Left cardiac atrium (tissue), 4 donors: ENCODE measurements at places on chromosomes 4 and X.

- DNase-seq, result no peak
These were observed 9.0 kb upstream of the YIPF7 start for GRCh38 chr4:44660396-44660795.

- peak; percentile 88 for DNase-seq
These were observed at the start of gene PORCN for GRCh38 chrX:48508400-48509244. TSS of gene PORCN (plus strand) at chrX:48508992. CDS start at chrX:48509821, 829 bp downstream.

DNA sequence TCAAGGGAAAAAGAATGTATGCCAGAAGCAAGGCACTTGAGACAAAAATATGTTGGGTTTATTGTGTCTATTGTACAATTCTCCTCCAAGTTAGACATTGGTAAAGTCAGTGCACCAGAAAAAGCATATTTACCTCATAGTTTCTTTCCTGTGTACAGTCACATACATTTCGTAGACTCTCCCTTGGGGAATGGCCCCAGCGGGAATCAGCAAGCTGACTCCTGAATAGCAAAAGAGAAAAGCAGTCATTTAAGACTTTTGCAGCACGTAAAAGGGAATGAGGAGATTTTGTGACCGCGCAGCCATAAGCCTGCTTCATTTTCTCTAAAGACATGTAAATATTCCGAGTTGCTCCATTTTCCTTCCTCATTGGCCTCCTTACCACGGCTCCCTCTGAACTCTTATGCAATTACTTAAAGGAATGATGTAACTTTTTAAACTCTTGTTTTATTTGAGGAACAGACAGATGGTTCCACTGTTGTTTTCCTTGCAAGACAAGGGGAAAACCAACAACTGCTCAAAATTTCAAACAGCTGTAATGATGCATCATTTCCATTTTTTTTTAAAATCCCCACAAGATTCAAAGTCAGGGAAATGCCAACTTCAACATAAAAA, 332.7 kb downstream of the UNC5C start:
- DNase-seq, result no peak

DNA sequence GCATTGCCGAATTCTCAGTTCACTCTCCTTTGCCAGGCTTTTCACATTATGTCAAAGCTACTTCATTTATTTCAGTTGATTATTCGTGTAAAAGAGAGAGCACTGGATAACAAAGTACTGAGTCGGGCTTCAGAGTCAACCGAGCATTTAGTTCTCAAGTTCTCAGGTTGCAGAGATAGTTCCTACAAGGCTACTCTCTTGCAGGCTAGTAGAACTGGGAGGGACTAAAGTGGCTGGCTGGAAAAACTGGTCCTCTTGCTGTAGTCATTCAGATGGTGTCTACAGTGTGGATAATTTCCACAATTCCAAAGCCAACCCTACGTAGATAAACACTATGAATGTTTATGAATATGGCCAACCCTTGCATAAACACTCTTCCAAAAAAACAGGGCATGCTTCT, 4.6 kb upstream of the CCNG2 start:
- no peak for DNase-seq

GRCh38 chr4:3634894-3635820, 102.9 kb upstream of the LRPAP1 start:
- DNase-seq, result no peak

- no peak for DNase-seq
These were observed 61.6 kb downstream of the KDM5C start for GRCh38 chrX:53163436-53163835.

- DNase-seq, result no peak
These were observed 36.5 kb upstream of the IL15 start for GRCh38 chr4:141599853-141600252.

DNA sequence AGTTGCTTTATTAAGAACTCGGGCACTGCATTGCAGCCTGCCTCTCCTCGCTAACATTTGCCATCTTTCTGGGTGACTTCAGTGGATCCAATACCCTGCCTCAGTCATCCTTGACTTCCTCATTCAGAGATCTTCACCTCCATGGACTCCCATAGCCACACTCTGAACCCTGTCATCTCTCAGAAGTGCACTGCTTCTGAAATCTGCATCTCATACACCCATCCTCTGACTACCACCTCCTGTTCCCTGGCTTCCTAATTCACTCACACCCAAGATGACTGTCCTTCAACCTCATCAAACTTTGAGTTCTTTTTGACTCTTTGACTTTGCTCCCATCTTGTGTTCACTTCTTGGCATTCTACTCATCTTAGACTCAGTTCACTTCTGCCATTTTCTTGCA, 25.3 kb upstream of the CYBB start:
- DNase-seq, result no peak

DNA sequence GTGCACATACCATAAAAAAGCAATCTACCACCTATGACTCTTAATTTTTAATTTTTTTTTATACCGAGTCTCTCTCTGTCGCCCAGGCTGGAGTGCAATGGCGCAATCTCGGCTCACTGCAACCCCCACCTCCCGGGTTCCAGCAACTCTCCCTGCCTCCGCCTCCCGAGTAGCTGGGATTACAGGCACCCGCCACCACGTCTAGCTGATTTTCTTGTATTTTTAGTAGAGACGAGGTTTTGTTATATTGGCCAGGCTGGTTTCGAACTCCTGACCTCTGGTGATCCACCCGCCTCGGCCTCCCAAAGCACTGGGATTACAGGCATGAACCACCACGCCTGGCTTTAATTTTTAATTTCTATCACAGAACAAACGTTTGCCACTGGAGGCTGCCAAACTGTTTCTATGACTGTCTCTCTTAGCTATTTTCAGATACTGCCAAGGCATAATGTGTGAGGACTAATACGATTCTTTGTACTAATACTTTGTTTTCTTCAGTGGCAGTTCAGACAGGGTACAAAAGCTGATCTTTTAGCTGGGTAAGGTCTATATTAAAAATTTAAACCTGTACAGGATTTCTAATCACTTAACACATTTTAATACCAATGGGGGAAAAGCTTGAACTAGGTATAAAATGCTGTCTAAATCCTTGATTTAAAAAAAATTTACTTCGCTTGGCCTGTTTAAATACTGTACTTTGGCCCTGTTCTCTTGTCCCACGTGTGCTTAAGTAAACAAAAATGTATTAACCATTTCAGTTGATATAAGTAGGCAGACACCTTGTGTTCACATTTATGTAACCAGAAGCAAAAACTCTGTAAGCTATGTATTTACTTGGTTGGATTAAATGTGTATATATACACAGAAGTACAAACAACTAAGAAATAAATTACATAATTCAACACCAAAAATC, 2.3 kb downstream of the PGRMC2 start:
- DNase-seq, result no peak

GRCh38 chr4:7313347-7313811, 121.0 kb downstream of the SORCS2 start:
- DNase-seq, result no peak

DNA sequence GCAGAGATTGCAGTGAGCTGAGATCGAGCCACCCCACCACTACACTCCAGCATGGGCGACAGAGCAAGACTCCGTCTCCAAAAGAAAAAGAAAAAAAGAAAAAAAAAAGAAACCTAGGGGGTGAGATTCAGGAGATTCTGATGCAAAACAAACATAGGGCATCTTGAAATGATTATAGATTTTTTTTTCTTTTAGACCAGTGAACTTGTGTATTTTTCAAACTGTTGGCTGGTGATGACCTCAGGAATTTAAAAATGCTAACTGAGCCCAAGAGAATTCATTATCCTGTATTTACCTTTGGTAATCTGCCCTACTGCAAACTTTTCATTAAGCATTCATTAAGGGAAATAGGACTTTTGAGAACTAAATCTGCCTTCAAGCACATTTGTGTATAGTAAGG, 20.6 kb downstream of the ATP10D start:
- no peak for DNase-seq

DNA sequence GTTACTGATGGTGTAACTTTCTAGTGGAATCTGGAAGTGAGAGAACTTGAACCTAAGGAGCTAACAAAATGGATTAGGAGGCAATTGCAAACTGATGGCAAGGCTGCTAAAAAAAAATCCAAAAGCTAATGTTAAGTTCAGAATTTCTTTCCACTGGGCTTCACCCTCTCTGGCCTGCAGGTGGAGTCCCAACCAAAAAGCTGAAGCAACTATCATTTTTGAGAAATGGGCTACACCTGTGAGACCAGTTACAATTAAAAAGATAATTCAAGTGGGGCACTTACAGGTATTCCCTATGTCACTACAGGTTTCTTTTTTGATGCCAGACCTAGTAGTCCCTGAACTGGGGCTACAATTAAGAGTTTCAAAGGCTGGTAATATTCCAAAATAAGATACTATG, 142.1 kb upstream of the FTHL17 start:
- DNase-seq, result no peak

- no peak for DNase-seq
These were observed 47.6 kb upstream of the NEUROG2 start for GRCh38 chr4:112563431-112564200.

DNA sequence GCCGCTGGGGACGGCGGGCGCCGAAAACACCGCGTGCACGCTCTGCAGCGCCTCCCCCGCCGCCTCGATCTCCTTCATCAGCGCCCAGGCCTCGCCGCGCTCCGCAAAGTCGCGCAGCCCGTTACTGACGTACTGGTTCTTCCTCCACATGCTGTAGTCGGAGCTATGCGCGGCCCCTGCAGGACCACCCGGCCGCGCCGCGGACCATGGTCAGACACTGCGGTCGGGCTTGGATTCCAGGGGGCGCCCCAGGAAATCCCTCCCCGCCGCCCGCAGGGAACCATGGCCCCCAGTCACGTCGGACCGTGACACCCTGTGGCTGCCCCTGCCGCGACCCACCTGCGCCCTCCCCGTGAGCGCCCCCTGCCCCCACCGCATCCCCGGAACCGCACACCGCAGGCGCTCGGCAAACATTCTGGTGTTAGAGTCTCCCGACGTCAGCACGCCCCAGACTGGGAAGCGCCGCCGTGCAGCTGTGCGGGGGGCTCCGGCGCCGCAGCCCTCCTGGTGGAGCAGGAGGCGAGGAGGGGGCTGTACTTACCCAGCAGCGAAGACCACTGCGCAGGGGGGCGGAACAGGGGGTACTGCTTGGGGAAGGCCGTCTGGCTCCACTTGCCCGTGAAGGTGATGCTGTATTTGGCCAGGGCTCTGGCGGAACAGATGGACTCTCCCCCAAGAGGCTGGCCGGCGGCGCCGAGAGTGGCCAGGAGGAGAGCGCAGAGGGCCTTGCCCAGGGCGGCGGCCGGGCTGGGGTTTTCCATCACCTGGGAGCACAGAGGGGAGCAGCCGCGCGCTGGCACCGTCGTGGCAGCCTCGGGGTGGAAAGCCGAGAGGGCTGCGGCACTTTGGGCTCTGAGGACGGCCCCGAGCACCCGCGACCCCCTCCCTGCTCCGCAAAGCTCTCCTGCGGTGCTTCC, 814 bp downstream of the SPON2 start:
- peak; percentile 49 for DNase-seq

DNA sequence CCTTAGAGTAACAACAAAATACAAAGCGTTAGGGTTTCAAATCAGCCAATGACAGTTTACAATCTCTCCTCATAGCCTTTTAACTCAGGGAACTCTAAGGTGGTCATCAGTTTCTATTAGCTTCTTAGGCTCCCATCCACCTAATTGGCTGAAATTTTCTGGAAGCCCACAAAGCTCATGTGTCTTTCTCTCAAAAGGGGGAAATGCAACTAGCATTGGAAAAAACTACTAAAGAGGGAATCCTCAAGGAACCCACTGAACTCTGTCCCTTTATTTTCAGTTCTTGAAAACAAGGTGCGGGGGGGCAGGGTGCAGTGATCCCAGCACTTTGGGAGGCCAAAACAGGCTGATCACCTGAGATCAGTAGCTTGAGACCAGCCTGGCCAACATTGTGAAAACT, 56.4 kb downstream of the PDGFC start:
- DNase-seq, result no peak

- no peak for DNase-seq
These were observed 123.9 kb upstream of the GC start for GRCh38 chr4:71907782-71908181.

GRCh38 chr4:87633243-87633642, 16.8 kb upstream of the DMP1 start:
- no peak for DNase-seq

GRCh38 chr4:25860586-25861279, 2.1 kb downstream of the SEL1L3 start:
- DNase-seq, result peak; percentile 25

DNA sequence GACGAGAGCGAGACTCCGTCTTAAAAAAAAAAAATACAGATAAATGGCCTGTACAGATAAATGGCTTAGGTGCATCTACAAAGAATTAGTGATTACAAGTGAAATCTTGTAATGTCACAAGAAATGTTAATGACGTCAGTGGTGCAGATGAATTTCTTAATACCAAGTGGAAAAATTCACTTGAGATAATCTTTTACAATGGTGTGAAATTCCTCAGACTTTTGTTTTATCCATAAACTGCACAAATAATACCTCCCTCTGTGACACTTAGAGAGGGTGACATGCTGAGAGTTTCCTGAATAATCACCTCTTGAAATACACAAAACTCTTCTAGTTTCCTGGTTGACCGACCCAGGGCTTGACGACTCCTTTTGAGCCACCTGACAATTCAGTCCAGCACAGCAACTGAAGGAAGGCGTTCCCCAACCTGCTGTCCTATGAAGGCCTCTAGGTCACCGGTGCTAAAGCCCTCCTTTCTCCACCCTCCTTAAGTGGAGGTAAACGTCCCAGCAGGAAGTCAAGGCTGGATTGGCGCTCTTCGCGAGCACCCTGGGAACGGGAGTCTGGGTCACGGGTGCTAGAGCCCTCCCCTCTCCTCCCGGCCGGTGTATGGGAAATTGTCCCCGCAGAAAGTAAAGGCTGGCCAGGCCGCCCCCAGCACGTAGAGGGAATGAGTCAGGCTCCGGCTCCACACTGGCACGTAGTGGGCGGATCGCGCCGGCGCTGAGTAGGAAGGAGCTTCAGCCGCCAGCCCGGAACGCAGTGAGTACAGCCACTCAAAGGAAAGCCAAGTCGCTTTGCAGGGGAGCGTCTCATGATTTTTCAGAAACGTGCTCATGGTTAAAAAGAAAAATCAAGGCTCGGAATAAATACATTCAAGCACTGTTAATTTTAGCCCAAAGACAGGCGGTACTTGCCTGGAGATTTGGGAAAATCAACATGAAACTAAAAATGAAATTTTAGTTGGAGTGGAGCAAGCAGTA, at the start of gene TMEM144:
Gene TMEM144 (plus strand): TSS at position 662 of the 983 bp plus-strand sequence. CDS start 2,182 bp downstream, outside the sequence.
- peak; percentile 94 for DNase-seq

- no peak for DNase-seq
These were observed 1600.9 kb upstream of the IGFBP7 start for GRCh38 chr4:58711039-58711438.
